ENCODE measurements at places on chromosomes 6 and 20. TPM values are rescaled to one million over a fixed set of nuclear protein-coding genes. Genes with fewer than 3 reads are reported as not detected.

ACOT8 gene
- 20.5 TPM for total RNA-seq

CPNE5 gene
- total RNA-seq, result 0.85 TPM

MLIP gene
- 1.8 TPM for total RNA-seq

LHFPL5 gene
- not detected for total RNA-seq

OR2H1 gene
- not detected for total RNA-seq

FAM209B gene
- total RNA-seq, result not detected

MYLK4 gene
- 0.68 TPM for total RNA-seq

SLC2A10 gene
- 49.0 TPM for total RNA-seq

DNA sequence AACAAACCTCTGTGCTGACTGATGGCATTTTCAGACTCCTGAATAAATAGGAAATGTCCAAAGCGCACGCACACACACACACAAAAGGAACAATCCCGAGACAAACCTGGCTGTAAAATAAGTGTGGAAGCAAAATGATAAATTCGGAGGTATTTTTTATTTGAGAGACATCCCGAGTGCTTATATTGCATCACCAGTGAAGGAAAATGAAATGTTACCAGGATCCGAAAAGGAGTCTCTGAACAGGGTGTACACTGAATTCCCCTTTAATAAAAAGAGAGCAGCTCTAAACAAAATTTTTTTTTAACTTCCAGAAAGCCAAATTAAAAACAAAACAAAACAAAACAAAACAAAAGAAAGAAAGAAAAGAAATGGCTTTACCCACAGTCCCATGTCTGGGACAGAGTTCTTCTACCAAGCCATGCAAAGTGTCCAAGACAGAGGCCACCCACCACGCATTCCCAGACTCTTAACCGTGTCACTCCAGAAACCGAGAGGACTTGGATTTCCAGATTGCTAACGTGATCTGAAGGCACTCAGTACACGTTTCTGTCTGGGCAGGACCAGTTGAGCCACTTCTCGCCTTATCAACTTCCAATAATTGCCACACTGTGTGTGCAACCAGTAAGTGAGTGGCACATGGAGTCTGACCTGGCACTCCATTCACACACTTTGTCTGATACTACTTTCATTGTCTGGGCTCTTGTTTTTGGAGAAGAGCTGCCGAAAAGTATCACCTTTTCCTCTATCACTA, 817 bp downstream of the ME1 start:
- DNase-seq, result no peak

DNA sequence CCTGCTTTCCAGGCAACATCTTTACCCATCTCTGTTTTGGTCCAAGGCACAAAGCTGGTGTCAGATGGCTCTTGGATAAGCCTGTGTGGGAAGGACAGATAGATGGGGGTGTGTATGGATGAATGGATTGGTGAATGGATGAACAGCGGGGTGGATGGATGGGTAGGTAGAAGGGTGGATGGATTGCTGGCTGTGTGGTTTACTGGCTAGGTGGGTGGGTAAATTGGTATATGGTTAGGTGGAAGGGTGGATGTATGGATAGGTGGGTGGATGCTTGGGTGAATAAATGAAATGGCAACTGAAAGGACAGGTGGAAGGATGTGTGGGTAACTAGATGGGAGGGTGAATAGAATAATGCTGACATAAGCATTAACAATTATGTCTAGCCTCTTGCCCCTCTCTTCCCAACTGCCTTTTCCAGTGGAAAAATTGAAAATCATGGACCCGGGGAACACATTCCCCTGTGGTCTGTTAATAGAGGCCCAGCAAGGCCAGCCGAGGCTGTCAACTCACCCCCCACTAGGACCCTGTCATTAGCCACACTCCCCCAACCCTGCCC, 43.8 kb upstream of the RSPO4 start:
- no peak for DNase-seq

DNA sequence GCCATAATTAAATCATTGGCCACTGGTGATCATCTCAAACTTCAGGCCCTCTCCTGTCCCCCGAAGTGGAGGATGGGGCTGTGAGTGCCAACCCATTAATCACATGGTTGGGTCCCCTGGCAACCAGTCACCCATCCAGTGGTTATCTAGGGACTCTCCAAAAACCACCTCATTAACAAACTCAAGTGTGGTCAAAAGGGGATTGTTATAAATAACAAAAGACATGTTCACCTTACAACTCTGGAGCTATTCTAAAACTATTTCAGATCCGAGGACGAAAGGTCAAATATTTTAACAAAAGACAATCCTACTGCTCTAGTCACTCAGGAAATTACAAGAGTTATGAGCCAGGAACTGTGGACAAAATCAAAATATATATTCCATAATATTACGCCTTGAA, 95.5 kb upstream of the PRND start:
- DNase-seq, result no peak

DNA sequence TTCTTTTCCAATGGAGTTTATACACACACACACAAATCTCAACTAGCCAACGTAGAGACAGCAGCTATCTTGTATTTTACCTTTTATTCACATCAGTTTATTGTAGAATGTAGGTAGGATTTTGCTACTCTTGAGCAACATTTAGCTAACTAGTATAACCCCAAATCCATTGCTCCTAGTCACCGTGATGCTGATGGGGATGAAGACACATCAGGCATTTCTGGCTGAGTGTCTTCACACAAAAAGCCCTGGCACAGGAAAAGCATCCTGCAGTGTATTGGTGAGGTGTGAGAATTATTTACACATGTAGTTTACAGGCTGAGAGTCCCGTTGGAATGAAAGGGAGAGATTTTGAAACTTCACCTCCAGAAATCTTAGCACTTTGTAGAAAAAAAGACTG, 65.9 kb upstream of the FBXL4 start:
- no peak for DNase-seq

DNA sequence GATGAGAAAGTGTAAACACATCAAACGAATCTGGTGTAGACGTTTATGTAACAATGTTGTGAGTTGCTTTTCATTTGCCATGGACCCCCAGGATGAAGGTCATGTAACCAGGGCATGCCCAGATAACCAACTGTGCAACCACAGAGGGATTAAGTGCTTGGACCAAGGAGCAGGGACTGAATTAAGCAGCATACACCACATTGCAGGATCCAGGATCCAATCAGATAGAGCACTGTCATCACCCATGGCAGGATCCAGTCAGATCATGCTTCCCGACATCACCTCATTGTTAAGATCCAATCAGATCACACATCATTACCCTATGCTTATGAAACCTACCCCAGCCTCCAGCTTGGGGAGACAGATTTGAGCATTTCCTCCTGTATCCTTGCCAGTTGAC, 74.3 kb upstream of the RCAN2 start:
- DNase-seq, result no peak

GRCh38 chr20:891058-891705, 25.0 kb downstream of the ANGPT4 start:
- DNase-seq, result no peak

GRCh38 chr20:9503526-9504245, 10.7 kb upstream of the LAMP5 start:
- DNase-seq, result no peak

- no peak for DNase-seq
These were observed 31.1 kb downstream of the ARID1B start for GRCh38 chr6:156808287-156808686.

DNA sequence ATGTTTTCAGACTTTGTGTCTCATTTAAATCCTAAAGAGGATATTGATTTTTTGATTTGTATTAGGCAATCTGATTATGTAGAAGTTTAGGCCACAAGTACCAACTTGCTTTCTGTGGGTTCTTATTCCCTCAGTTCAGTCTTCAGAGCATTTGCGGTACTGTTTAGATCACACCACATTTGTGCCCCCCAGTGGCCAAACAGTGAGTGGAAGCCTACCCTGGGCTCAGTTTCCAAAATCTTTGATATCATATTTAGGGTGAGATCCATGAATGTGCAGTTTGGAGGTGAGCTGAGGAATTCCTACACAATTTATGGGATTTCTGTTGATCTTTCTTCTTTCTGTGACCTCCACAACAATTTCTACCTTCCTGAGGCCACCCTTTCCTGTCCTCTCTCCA, 92.3 kb upstream of the FUT9 start:
- DNase-seq, result no peak

DNA sequence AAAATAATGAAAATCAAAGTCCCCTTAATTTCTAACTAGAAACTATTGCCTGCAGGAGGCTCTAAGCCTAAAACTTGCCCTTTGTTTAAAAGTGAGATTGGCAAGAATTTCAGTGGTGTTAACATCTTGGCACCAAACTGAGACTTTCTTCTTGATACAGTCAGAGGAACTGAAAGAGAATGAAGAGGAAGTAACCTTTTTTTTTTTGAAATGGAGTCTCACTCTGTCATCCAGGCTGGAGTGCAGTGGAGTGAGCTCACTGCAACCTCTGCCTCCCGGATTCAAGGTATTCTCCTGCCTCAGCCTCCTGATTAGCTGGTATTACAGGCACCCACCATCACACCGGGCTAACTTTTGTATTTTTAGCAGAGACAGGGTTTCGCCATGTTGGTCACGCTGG, 3.6 kb downstream of the DOP1A start:
- DNase-seq, result no peak

GRCh38 chr6:140766999-140767398, 1365.7 kb upstream of the GJE1 start:
- no peak for DNase-seq

DNA sequence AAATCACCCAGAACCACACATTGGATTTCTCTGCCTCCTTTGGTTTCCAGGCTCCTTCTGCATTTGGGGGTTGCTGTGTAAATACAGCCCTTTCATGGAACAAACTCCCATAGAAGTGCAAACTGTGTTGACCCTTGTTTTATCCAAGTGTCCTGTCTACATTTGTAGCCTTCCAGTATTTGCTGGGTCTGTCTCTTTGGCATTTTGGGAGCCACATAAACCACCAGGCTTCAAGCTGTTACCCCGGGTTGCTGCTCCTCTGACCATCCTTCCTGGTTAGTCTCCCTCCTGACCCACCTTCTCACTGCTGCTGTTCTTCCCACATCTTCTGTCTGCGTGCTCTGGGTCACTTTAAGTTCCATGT, 7.6 kb upstream of the MTHFD1L start:
- DNase-seq, result no peak

DNA sequence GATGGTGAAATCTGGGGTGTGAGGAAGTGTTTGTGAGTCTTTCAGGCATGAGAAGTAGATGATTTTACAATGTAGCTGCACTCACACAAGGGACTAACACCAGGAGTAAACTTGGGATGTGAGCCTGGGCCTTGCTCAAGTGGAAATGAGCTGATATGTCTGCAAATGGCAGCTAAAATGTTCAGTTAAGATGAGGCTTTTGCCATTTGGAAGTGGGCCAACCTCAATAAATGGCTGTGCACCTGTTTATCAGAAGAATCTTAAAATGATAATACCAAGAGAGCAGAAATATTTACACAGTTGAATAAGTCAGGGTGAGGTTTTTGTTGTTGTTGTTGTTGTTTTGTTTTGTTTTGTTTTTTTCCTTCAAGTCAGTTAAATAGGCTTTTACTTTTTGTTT, 25.7 kb upstream of the KLHL31 start:
- DNase-seq, result no peak

- DNase-seq, result no peak
These were observed 101.5 kb upstream of the DUSP22 start for GRCh38 chr6:190596-191395.

DNA sequence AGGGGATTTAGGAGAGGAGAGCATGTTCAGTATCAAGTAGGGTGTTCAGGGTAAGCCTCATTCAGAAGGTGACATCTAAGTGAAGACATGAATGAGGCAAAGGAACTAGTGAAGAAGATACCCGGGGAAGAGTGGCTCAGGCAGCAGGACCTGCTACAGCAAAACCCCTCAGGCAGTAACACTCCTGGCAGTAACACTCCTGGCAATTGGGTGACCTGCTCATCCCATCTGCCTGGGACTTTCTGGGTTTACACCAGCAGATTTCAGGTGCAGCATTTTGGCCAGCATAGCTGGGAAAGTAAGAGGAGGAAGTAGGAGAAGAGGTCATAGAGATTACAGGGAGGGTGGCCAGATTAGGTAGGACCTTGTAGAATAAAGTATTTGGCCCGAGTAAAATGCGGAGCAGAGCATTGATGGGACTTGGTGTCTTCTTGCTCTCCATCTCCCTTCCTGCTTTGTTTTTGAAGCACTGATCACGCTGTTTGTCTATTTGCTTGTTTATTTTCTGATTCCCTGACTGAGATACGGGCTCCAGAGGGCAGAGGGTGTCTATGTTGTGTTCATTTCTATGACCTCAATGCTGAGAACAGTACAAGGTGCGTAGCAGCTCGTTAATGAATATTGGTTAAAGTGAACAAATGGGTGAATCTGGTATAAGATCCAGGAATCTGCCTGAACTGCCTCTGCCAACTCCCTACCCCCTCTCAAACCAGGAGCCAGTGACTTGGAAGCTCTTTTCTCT, 88.3 kb downstream of the IYD start:
- no peak for DNase-seq

GRCh38 chr6:157634546-157634945, 188.5 kb upstream of the SNX9 start:
- no peak for DNase-seq

DNA sequence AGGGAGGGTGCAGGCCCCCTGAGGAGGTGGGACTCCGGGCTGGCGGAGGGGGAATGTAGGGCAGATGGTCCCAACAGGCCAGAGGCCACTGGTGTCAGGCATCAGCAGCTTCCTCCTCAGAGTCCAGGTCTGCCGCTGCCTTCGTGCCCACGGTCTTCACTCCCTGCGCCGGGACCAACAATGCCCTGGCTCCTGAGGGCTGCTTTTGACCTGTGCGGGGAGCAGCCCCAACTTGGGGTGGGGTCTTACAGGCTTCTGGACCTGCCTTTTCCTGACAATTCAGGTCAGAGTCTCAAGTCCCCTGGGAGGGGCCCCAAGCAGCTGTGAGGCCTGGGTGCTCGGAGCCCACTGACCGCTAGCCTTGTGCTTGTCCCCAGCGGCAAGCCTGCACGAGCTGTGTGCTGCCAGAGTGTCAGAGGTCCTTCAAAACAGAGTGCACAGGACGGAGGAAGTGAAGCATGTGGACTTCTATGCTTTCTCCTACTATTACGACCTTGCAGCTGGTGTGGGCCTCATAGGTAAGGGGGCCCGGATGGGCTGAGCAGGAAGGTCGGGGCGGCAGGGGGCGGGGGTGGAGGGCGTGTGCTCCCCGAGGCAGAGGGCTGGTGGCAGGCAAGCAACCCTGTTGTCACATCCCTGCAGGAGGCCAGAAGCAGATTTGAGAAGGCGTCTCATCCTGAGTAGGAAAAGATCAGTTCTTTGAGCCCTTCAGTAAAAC, 25.3 kb upstream of the PYGB start:
- no peak for DNase-seq

GRCh38 chr20:37408302-37409193, 62.6 kb downstream of the SRC start:
- no peak for DNase-seq

- DNase-seq, result no peak
These were observed 16.7 kb downstream of the ACOT13 start for GRCh38 chr6:24683297-24684296.

Data from thoracic aorta (tissue), 2 donors.